Non-pigmented ciliary epithelial cell (primary cell): ENCODE measurements at places on chromosomes 7 and 10.
A peak's percentile ranks its signal among the peaks of the same experiment; 100 is the strongest.

GRCh38 chr7:34488766-34489165, 169.3 kb upstream of the NPSR1 start:
- DNase-seq: no peak

GRCh38 chr7:155770241-155770640, 42.0 kb downstream of the SHH start:
- DNase-seq: no peak

DNA sequence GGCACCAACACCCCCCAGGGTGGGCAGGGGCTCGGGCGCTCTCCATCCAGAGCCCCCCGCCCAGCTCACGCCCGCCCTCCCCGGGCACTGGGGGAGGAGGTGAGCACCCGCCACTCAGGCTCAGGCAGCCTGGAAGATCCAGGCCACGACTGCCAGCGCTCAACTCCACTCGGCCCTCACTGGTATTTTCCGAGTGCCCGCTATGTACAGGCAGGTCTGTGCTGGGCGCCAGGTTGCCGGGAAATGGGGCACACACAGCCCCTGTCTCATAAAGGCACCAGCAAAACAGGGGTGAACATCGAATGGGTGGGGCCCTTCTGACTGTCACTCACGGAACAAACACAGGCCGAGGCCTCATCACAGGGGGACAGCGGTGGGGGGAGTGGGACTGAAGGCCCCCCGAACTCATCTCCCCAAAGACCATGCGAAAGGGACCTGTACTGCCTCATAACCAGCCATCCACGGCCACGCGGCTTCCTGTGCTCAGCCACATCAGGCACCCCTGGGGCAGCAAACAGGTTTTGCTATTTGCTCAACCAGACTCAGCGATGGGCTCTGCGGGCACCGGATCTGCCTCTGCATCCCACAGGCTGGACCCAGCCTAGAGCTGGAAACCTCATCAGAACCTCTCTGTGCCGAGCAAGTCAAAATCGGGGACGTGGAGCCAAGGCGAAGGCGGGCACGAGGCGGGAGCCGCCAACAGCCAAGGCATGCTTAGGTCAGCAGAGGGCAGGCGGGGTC, 98.7 kb upstream of the DNAAF5 start:
- no peak for DNase-seq

- no peak for DNase-seq
Measured at GRCh38 chr10:75553550-75553949, 122.1 kb downstream of the LRMDA start.

- DNase-seq: no peak
Measured at GRCh38 chr7:76133839-76134238, 67.9 kb upstream of the SRRM3 start.

DNA sequence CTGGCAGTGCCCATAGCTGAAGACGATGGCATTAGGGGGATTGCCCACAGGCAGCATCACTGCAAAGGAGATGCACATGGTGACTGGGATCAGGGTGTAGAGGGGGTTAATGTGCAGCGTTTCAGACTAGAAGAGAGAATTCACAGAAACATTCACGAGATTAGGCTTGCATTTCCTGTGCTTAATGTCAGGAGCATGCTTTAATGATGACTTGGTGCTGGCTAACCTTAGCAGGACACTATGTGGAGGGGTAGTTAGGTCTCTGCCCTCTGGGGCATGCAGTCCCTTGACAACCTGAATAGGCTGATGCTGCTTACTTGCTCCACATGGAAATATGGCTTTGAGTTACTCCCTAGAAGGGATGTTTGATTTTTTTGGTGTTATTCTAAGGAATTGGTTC, 21.8 kb downstream of the STMP1 start:
- DNase-seq: no peak

- no peak for DNase-seq
Measured at GRCh38 chr7:84913731-84914130, 273.1 kb downstream of the SEMA3D start.

- DNase-seq: peak; percentile 20
Measured at GRCh38 chr7:7808156-7808555, 89.7 kb upstream of the RPA3 start.

- DNase-seq: no peak
Measured at GRCh38 chr10:114239117-114239993, at the start of gene VWA2. Gene VWA2 (plus strand): TSS chr10:114239254. CDS start chr10:114248714, 9,460 bp downstream.

DNA sequence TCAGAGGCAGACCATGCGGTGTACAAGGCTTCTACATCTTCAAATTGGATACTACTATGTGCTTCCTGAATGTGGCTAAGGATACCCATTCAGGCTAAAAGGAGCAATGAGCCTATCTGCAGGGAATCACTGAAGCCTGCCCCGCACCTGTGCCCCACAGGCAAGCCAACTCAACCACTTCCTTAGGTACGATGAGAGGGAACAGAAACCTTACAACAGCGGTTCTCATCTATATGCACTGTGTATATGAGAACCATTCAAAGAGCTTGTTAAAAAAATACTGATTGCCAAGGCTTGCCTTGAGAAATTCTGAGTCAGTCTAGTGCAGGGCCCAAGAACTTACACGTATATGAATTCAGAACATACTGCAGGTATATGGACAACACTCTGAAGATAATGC, 679.6 kb downstream of the PARD3 start:
- DNase-seq: no peak

GRCh38 chr10:13994932-13995331, 335.8 kb downstream of the FRMD4A start:
- DNase-seq: no peak

- no peak for DNase-seq
Measured at GRCh38 chr10:14438057-14438456, 107.3 kb upstream of the FRMD4A start.

- DNase-seq: no peak
Measured at GRCh38 chr10:35895331-35895730, 253.2 kb upstream of the FZD8 start.

DNA sequence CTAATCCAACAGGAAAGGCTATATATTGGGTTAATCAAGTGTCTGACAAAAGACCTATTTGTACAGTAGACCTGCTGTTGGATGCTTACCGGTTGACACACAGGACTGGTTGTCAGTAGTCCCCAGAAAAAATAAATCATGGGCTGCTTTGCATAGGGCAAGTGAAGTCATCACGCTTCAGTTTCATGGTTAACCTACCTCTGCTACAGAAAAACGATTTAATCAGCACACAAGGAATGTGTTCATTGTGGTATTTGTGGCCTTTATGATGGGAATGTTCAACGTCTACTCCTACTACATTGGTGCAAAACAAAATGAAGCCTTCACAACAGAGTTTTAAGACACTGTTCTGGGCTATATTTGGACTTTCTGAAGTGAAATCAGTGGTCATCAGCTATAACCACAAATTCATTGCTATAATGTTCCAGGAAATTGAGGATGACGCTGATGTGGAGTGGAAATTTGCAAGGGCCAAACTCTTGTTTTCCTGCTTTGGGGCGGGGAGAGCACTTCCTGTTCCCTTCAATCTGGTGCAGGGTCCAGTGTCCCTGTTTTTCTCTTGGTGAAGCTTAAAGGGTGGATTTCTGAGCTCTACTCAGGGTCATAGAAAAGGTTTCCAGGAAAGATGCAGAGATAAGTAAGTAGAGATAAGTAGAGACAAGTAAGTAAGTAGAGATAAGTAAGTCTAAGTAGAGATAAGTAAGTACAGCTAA, 39.3 kb upstream of the GGCT start:
- DNase-seq: no peak

- no peak for DNase-seq
Measured at GRCh38 chr10:120616311-120616911, 159.4 kb downstream of the PLPP4 start.

GRCh38 chr7:150756858-150757257, 19.6 kb downstream of the GIMAP5 start:
- no peak for DNase-seq

GRCh38 chr10:98466861-98467505, 20.2 kb upstream of the HPS1 start:
- DNase-seq: no peak

DNA sequence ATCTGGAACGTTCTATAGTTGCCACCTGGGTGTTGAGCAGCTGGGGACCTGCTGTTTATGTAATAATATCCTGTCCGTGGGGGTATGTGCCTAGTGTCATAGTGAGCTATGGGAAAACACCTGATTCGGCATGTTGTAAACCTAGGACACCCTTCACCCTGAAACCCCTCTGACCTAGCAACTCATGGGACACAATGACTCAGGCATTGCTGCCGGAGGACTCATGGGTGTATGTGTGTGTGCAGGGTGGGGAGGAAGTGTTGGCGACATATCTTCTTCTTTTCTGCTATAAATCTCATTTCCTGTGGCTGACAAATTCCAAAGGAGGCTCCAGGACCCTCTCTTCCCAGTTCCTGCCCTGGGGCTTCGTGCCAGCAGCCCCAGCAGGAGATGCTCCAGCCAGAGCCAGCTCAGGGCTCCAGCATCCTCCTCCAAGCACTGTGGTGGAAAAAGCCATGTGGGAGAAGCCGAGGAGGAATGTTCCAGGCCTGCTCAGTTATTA, 77.0 kb upstream of the PODXL start:
- peak; percentile 23 for DNase-seq

DNA sequence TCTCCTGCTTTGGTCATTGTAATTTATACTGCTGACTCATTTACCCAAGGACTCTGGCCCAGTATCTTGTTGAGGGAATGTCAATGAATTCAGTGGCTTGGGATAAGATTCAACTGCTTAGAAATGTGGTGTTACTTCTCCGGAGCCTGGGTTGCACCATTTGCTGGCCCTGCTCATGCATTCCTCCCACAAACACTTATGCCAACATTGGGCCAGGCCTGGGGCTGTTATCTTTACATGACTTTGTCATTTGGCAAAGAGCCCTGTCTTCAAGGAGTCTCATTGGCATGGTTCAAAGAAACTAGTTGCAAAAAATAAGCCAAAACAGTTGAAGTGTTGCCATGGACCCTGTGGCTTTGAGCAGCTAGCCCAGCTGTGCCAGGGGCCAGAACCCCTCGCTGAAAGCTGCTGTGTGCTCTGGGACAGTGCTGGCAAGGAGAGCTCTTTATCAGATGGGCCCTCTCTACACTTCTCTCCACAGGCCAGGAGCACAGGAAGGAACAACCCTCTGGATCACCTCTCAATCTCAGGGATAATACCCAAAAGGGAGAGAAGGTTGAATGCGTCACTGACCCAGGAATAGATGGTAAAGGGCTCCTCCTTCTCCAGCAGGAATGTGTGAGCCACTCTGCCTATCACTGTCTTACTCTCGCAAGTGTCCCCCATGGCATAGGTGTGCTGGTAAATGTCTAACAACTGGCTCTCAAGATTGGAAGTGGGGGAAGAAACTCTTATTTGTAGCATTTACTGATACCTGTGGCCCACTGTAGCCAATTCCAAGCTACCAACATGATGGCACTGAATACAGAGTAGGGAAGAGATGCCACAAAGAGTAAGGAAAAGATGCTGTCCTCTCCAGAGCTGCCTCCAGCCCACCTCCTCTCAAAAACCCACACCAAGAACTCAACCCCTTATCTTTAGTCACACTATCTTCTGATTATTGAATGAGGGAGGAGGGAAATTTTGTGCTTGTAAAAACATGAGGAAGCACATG, 23.5 kb upstream of the PDE1C start:
- DNase-seq: no peak

- DNase-seq: no peak
Measured at GRCh38 chr10:85542152-85542551, 824.4 kb downstream of the GRID1 start.

- DNase-seq: no peak
Measured at GRCh38 chr10:31036209-31036608, 4.5 kb upstream of the ZNF438 start.

GRCh38 chr7:128123291-128124037, 92.2 kb upstream of the LRRC4 start:
- no peak for DNase-seq

DNA sequence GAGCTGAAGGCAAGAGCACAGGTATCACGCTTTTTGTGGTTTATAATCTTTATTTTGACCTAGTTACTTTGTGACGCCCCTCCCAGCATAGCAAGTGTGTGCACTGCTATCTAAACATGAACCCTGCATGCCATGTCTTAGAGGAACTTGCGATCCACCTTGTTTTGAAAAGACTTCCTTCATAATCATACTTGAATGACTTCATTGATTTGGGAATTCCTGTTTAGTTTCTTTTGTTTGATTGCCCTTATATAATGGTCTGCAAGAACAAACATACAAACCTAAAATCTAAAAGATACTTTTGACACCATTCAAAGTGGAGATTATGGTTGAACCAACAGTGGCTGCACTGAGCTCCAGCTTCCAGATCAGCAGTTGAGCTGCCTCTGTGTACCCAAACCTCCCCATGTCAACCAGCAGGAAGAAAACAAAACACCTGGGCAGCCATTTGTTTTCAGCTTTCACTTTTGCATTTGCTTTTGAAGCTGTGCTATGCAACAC, 132.6 kb downstream of the CELF2 start:
- no peak for DNase-seq

- peak; percentile 66 for DNase-seq
Measured at GRCh38 chr10:90112681-90113080, 411.3 kb downstream of the KIF20B start.

DNA sequence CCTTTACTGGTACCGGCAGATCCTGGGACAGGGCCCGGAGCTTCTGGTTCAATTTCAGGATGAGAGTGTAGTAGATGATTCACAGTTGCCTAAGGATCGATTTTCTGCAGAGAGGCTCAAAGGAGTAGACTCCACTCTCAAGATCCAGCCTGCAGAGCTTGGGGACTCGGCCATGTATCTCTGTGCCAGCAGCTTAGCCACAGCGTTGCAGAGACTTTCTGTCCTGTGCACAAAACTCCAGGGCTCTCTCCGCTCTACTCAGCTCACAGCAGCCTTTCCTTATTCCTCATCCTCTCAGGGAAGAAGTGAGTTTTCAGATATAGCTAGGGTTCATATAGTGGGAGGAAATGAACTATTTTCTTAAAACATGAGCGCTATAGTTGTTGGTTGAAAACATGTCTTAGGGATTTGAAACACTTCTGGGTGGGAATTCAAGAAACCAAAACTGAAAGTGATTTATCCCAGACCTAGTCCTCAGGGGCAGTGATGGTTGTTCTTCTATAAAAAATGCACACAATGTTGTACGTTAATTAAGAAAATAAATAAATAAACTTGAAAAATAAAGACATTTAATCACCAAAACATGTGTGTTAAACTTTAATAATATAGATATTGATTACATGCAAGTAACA, 150.2 kb upstream of the PRSS58 start:
- DNase-seq: no peak

DNA sequence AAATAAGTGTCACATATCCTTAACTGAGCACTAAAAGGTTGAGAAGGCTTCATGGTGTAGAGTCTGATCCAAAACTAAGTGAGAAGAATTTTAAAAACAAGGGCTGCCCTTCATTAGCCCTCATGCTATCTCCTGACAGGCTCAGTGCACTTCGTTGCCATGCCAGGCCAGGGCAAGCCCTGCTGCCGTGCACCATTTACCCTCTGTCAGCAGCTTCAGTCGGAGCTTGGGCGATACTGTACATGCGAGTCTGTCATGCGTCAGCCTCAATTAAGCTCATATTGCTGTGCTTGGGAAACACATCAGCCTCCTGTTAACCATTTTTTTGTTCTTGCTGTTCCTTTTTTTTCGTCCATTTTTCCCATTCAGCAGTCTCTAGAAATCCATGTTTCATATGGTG, 166.6 kb downstream of the VTI1A start:
- DNase-seq: no peak
